NCI-H1417 treated with DMSO at 0.1 percent for 48 hours (cell line): ENCODE measurements at places on chromosomes 16 and 17.

- DNase-seq, result no peak
These were observed 84.7 kb upstream of the CIBAR2 start for GRCh38 chr16:85196976-85197375.

GRCh38 chr16:78750611-78751010 is 651.2 kb downstream of the WWOX start:
- DNase-seq, result no peak

DNA sequence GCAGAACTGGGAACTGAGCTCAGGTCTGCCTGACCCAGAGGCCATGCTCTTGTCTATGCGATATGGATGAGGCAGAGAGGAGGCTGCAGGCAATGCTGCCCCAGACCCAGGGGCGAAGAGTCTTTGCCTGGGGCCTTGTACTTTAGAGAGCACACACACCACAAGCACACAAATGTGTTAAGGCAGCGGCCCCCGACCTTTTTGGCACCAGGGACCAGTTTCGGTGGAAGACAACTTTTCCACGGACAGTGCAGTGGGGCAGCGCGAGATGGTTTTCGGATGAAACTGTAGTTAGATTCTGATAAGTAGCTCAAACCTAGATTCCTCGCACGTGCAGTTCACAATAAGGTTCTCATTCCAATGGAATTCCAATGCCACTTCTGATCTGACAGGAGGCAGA is 6.7 kb downstream of the MT4 start:
- no peak for DNase-seq

- DNase-seq, result no peak
These were observed 8.2 kb downstream of the FMNL1 start for GRCh38 chr17:45229681-45230409.

DNA sequence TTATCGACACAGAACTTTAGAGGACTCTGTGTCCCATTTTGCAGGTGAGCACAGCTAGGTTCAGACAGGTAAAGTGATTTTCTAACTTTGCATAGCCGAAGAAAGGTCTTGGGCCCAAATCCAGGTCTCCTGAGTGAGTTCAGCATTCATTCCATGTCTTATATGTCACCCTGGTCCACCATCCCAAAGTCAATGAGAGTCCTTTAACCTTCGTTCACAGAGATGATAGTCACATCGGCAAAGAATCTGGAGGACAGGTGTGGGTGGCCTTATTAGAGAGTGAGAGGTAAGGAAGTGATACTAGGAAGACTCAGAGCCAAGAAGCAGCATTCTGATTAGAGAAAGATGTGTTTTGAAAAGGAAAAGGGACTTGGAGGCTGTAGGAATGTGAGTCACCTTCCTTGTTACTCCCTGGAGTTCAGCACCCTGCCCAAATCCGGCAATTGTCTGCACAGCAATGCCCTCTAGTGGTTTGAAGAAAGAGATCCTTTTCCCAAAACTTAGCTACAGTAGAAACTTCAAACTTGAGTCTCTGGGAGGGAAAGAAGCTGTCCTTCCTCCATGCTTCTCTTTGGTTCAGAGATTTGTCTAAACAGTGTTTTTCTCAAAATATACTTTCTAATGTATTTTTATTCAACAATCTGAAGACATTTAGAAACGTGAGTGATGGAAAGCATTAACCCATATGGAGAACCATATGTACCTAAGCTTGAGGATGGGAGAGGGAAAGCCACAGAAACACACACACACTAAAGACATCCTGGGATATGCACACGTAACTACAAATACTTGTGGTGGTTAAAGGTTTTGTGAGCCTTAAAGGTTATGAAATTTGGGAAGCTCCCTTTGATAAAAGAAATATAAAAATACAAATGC is 96.4 kb upstream of the SHISA6 start:
- DNase-seq, result no peak
